Stomach (tissue), 19 donors: ENCODE measurements at places on chromosomes 5 and 9. TPM values are rescaled to one million over a fixed set of nuclear protein-coding genes. Genes with fewer than 3 reads are reported as not detected.

- no peak overlapping the region for H3K4me3 ChIP-seq
- no peaks in the 10 kb centered on the region for H3K4me1 ChIP-seq
- no peak for DNase-seq
Measured at GRCh38 chr5:175837171-175837699, 34.1 kb upstream of the CPLX2 start.

GRCh38 chr5:33277061-33277650 lies 163.6 kb upstream of the TARS1 start:
- H3K27me3 ChIP-seq: no peaks in the 10 kb centered on the region
- H3K27ac ChIP-seq: no peak overlapping the region
- no peaks in the 10 kb centered on the region for H3K4me1 ChIP-seq
- no peak overlapping the region for H3K4me3 ChIP-seq
- H3K36me3 ChIP-seq: no peaks in the 10 kb centered on the region

GRCh38 chr9:121912812-121913627 lies 180.1 kb downstream of the TTLL11 start:
- no peak overlapping the region for H3K27ac ChIP-seq
- no peaks in the 10 kb centered on the region for H3K27me3 ChIP-seq
- H3K36me3 ChIP-seq: no peaks in the 10 kb centered on the region
- no peak overlapping the region for H3K4me3 ChIP-seq
- no peak for DNase-seq

DNA sequence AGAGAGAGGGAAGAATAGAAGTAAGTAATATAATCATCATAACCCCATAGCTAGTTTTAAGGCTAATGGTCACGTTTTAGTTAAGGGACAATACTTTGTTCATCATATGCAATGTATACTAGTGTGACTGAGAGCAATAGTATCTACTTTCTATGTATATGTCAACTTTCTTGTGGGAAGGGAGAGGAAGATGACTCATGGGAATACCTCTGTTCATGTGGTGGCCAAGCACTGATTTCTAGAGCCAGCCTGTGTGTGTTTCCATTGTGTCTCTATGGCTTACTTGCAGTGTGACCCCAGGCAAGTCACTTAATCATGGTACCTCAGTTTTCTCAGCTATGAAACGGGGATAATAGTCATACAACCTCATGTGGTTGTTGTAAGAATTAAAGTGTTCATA lies 639.6 kb downstream of the CETN3 start:
- no peaks in the 10 kb centered on the region for H3K27me3 ChIP-seq
- no peaks in the 10 kb centered on the region for H3K36me3 ChIP-seq
- no peak overlapping the region for H3K27ac ChIP-seq

DNA sequence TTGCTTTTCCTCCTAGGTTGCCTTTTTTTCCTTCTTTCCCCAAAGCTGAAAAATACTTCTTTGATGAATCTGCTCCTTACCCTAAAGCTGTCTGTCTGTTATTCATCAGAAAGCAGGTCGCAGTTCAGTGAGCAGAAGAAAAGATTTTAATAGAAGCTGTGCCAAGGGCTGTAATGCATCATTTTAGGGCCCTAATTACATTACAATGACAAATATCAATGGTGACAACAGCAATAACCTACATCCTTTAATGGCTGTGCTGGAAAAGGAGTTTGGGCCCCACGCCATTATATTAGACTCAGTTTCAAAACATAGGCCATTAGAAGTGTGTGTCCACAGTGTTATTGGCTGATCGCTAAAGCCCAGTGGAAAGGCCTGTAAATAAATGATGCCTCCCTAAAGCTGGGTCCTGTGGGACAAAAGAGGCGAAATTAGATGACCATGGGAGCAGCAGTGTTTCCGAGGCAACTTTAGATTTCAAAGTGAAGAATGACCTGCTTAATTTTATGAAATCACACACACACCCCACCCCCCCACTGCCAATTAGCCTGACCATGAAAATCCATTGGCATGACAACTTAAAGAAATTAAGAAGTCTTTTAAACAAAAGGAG lies 38.4 kb downstream of the TLE4 start:
- H3K27me3 ChIP-seq: no peaks in the 10 kb centered on the region
- no peak overlapping the region for H3K27ac ChIP-seq
- H3K4me1 ChIP-seq: peaks cover 10% of the 10 kb centered on the region
- DNase-seq: peak; percentile 24
- no peak overlapping the region for H3K4me3 ChIP-seq

DNA sequence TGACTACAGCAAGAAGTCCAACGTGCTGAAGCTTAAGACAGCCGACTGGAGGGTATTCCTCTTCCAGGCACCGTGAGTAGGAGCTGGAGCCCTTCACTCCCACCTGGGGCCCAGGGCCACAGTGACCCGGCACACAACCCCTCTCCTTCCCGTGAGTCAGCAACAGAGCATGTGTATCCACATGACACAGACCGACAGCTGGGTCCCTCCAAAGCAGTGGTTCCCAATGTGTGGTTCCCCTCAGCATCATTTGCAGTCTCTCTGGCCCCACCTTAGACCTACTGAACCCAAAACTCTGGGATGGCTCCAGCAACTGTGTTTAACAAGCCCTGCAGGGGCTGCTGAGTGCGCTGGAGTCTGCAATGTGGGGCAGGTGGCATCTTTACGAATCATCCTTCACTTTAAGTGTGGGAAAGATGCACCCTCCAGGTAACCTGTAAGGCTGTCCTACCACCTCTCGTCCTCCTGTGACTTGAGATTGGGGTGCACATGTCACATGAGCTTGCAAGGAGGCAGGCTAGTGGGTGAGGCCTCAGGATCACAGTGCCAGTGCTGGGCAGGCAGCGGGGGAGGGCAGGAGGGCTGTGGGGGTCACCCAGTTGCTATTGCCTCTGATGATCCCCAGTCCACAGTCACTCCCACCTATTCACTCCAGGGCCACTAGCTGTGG lies 42.2 kb downstream of the PSD2 start:
- H3K27me3 ChIP-seq: no peaks in the 10 kb centered on the region
- no peaks in the 10 kb centered on the region for H3K4me1 ChIP-seq
- no peak overlapping the region for H3K4me3 ChIP-seq

HRH2 gene
- total RNA-seq: 44.6 TPM

DNA sequence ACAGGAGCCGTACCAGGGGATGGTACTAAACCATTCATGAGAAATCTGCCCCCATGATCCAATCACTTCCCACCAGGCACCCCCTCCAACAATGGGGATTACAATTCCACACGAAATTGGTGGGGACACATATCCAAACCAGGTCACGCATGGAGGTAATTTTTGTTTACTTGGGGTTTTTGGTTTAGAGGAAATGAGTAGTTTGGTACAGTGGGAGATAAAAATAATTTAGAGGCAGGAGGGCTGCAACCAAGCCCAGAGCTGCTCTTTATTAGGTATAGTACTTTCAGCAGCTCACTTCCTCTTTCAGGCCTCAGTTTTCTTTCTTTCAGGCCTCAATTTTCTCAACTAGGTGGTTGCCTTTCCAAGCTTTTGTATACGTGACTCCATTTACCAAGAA lies 23.2 kb downstream of the PRUNE2 start:
- H3K27me3 ChIP-seq: no peaks in the 10 kb centered on the region
- H3K36me3 ChIP-seq: no peaks in the 10 kb centered on the region
- no peaks in the 10 kb centered on the region for H3K4me1 ChIP-seq
- no peak for DNase-seq
- H3K4me3 ChIP-seq: no peak overlapping the region

ZBTB26 gene
- total RNA-seq: 7.0 TPM

DNA sequence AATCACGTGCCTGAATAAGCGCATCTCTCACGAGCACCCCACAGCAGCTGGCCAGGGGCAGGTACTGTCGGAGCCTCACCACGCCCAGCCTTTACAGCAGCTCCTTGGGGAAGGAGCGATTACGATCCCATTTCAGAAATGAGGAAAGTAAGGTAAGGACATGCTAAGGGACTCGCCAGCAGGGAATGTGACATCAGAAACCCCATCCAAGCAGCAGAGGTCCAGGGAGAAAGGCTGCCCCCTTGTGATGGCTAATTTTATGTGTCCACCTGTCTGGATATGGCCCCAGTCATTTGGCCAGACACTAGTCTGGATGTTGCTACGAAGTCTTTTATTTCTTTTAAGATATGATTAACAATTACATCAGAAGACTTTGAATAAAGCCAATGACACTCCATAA lies 77.3 kb downstream of the UBE2QL1 start:
- DNase-seq: peak; percentile 65
- no peak overlapping the region for H3K4me3 ChIP-seq
- H3K27me3 ChIP-seq: peaks cover 20% of the 10 kb centered on the region
- H3K36me3 ChIP-seq: no peaks in the 10 kb centered on the region
- H3K27ac ChIP-seq: no peak overlapping the region
- no peaks in the 10 kb centered on the region for H3K4me1 ChIP-seq

PLEKHG4B gene
- total RNA-seq: 0.58 TPM

GPX3 gene
- total RNA-seq: 70.5 TPM

SPATA31E1 gene
- not detected for total RNA-seq

- H3K4me1 ChIP-seq: peaks cover 3% of the 10 kb centered on the region
- no peak overlapping the region for H3K4me3 ChIP-seq
- DNase-seq: peak; percentile 50
- no peaks in the 10 kb centered on the region for H3K27me3 ChIP-seq
- no peak overlapping the region for H3K27ac ChIP-seq
- no peaks in the 10 kb centered on the region for H3K36me3 ChIP-seq
Measured at GRCh38 chr5:50727149-50727496, 60.7 kb downstream of the PARP8 start.

GRCh38 chr9:69028754-69029153 lies 6.8 kb upstream of the FXN start:
- H3K36me3 ChIP-seq: no peaks in the 10 kb centered on the region
- no peak overlapping the region for H3K27ac ChIP-seq

DNA sequence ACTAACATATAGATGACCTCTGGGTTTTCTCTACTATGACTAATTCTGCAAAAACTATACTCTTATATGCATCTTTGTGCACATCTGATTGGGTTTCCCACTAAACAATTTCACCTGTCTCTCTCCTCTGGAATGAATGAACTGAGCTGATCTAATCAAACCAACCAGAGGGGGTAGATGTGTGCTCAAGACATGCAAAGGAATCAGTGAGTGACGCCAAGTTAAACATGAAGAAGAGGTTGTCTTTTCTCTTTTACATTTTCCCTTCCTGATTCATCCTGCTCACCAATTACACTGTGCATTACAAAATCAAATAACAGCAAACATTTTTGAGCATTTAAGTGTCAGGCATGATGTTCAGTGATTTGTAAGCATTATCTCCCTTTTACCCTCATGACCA lies 29.6 kb upstream of the GRXCR2 start:
- H3K27ac ChIP-seq: no peak overlapping the region
- no peak overlapping the region for H3K4me3 ChIP-seq
- no peak for DNase-seq

DMRT3 gene
- total RNA-seq: not detected

DNA sequence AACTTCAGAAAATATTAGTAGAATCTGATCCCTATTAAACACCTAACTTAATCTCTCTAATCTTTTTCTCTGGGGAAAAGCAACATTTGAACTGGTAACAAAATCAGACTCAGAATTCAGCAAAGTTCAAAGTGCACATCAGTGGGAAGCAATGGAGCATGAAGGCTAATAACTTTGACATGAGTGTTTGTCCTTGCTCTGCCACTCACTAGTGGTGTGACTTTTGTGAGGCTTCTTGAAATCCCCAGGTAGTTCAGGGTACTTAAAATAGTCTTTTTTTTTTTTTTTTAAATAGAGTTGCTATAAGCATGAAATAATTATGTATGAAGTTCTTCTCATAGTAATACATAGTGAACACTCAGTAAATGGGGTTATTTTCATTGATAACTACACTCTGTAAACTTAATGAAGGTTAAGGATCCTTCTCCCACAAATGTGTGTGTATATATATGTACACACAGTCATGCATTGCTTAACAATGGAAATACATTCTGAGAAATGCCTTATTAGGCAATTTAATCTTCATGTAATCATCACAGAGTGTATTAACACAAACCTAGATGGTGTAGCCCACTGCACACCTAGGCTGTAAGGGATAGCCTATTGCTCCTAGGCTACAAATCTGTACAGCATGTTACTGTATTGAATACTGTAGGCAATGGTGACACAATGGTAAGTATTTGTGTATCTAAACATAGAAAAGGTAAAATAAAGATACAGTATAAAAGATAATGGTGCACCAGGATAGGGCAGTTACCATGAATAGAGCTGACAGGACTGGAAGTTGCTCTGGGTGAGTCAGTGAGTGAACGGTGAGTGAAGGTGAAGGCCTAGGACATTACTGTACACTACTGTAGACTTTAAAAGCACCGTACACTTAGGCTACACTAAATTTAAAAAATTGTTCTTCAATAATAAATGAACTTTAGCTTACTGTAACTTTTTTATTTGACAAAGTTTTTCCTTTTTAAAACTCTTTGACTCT lies 73.3 kb upstream of the HMHB1 start:
- H3K36me3 ChIP-seq: no peaks in the 10 kb centered on the region
- H3K27ac ChIP-seq: no peak overlapping the region
- no peaks in the 10 kb centered on the region for H3K27me3 ChIP-seq
- H3K4me3 ChIP-seq: no peak overlapping the region
- DNase-seq: no peak

LHX3 gene
- total RNA-seq: not detected

- no peaks in the 10 kb centered on the region for H3K27me3 ChIP-seq
- peak; percentile 50 for DNase-seq
- H3K4me1 ChIP-seq: no peaks in the 10 kb centered on the region
Measured at GRCh38 chr5:7010591-7010990, 297.4 kb downstream of the TENT4A start.

TXNDC8 gene
- not detected for total RNA-seq

DNA sequence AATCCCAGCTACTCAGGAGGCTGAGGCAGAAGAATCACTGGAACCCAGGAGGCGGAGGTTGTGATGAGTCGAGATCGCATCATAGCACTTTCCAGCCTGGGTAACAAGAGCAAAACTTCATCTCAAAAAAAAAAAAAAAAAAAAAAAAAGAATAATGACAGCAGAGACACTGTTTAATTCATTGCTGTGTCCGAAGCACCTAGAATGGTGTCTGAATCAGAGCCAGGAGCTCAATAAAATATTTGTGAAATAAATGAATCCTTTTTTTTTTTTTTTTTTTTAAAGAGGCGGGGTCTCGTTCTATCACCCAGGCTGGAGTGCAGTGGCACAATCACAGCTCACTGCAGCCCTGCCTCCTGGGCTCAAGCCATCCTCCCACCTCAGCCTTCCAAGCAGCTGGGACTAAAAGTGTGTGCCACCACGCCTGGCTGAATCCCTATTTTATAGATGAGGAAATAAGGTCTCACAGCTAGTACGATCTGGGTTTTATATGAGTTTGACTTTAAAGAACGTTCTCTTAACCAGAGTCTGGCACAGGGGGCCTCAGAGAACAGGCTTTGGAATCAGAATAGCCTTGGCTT lies 47.8 kb downstream of the THOC3 start:
- H3K36me3 ChIP-seq: peaks cover 2% of the 10 kb centered on the region
- no peak overlapping the region for H3K27ac ChIP-seq
- no peak overlapping the region for H3K4me3 ChIP-seq
- no peak for DNase-seq
- peaks cover under 1% of the 10 kb centered on the region for H3K4me1 ChIP-seq

NUDT12 gene
- 37.1 TPM for total RNA-seq

ZNF474 gene
- total RNA-seq: not detected

DNA sequence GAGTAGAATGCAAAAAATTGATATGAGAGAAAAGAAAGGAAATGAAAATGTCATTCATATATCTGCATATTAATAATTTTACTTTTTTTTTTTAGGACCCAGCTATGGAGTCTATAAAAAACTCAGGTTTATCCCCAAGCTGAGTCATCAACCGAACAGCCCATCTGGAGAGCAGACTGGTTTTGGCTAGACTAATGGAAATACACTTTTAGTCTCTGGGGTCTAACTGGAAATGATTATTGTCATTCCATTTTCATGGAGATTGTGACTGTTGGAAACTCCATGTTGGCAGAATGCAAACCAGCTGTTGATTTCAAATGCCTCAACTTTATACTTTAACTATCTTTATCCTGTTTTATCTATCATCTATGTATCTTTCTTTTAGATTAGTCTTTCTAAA lies 28.7 kb downstream of the ANXA1 start:
- H3K27ac ChIP-seq: no peak overlapping the region
- no peaks in the 10 kb centered on the region for H3K36me3 ChIP-seq
- H3K4me3 ChIP-seq: no peak overlapping the region
- no peaks in the 10 kb centered on the region for H3K4me1 ChIP-seq
- DNase-seq: no peak
